ENCODE measurements at places on chromosomes 4 and X. TPM values are rescaled to one million over a fixed set of nuclear protein-coding genes. Genes with fewer than 3 reads are reported as not detected.

GRCh38 chr4:8939160-8939839 is 67.7 kb upstream of the HMX1 start:
- no peak for DNase-seq

DNA sequence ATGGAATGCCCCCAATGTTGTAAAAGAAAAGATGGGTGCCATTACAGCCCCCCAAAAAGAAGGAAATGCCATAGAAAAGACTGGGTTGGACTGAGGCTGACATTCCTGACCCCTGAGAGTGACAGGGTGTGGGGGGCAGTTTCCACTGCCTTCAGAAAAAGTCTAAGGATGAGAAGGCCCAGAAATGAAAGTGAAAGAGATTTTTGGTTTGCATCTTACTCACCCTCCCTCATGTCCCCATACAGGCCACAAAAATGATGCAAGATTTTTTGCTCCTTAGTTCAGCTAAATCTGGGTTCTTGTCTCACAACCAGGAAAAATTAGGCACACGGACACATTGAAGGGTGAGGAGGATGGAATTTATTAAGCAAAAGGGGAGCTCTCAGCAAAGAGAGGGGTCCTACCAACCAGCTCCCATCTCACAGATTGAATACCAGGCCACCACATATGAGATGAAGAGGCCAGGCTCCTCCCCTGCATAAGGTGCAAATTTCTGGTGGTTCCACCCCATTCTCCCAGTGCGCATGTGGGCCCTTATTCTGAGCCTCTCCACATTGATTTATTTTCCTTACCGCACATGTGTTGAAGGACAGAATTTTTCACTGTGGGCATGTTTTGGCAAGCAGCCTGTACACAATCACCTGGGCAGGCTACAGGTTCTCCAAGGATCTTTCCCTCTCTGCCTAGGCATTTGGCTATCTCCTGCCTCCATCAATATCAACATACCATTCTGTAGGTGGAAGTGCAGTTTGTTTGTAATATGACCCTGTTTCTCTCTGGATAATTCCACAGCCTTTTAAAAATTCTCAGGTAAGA is 18.8 kb downstream of the PPP4R3C start:
- no peak for DNase-seq

DNA sequence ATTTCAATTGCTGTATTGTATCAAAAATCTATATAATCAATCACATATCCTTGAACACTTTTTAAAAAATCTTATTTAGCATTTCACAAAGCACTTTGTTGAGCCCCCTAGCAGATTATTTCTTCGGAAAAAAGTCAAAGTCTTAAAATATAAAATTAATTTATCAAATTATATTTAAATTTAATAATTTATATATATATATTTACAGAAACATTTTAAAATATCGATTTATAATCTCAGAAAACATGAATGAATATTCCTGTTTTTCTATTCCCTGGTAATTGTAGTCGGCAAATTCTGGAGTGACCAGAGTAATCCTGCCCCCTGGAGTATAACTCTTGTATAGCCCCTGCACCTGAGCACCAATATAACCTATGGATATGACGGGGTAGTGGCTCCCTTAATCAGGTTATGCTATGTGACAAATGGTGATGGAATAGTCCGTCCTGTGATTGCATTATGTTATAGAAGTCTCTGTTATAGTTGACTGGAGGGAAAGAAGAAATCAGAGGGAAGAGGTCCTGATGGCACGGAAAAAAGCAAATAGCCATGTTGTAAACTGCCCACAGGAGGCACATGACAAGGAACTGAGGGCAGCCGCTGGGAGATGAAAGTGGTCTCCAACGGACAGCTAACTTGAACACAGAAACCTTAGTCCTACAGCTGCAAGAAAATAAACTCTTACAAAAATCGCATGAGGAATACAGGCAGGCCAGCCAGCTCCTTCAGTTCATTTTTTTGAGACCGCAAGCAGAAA is 1092.3 kb downstream of the ARAP2 start:
- no peak for DNase-seq

DNA sequence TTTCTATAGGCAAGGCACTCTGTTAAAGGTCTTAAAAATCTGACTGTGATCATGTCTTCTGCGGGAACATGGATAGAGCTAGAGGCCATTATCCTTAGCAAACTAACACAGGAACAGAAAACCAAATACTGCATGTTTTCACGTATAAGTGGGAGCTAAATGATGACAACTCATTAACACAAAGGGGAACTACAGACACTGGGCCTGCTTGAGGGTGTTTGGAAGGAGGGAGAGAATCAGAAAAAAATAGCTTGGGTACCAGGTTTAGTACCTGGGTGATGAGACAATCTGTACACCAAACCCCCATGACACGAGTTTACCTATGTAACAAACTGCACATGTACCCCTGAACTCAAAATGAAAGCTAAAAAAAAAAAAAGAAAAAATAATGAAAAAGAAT is 12.1 kb downstream of the SLC7A11 start:
- DNase-seq, result no peak

GRCh38 chrX:153873282-153874084 is 12.5 kb downstream of the L1CAM start:
- DNase-seq, result no peak

GRCh38 chrX:131938749-131939148 is 84.4 kb upstream of the STK26 start:
- no peak for DNase-seq

Gene DCX
- 0.08 TPM for total RNA-seq

GRCh38 chr4:71864380-71864779 is 80.5 kb upstream of the GC start:
- DNase-seq, result no peak

Gene SLC34A2
- 5.5 TPM for total RNA-seq

Gene COL4A6
- 4.6 TPM for total RNA-seq

- DNase-seq, result no peak
Observed at GRCh38 chrX:47563801-47564315, 2.9 kb downstream of the ARAF start.

DNA sequence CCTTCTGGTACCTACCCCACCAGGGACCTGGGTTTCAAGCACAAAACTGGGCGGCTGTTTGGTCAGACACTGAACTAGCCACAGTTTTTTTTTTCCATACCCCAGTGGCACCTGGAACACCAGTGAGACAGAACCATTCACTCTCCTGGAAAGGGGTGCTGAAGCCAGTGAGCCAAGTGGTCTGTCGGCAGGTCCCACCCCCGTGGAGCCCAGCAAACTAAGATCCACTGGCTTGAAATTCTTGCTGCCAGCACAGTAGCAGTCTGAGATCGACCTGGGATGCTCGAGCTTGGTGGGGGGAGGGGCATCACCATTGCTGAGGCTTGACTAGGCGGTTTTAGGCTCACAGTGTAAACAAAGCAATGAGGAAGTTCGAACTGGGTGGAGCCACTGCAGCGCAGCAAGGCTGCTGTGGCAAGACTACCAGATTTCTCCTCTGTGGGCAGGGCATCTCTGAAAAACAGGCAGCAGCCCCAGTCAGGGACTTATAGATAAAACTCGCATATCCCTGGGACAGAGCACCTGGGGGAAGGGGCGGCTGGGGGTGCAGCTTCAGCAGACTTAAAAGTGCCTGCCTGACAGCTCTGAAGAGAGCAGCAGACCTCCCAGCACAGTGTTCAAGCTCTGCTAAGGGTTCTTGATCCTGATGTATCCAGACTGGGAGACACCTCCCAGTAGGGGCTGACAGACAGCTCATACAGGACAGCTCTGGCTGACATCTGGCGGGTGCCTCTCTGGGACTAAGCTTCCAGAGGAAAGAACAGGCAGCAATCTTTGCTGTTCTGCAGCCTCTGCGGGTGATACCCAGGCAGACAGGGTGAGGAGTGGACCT is 223.0 kb downstream of the COX18 start:
- no peak for DNase-seq

GRCh38 chr4:56129431-56129861 is 180.7 kb downstream of the CEP135 start:
- DNase-seq, result no peak
